Omental fat pad (tissue), 4 donors: ENCODE measurements at places on chromosomes 6 and 20. TPM values are rescaled to one million over a fixed set of nuclear protein-coding genes. Genes with fewer than 3 reads are reported as not detected.

The EDN3 gene
- total RNA-seq: not detected

- DNase-seq: no peak
Observed at GRCh38 chr6:154535147-154535546, 24.7 kb upstream of the CNKSR3 start.

The RGS17 gene
- 7.4 TPM for total RNA-seq

The MAP7 gene
- total RNA-seq: 4.6 TPM

- no peak for DNase-seq
Observed at GRCh38 chr6:133396233-133396983, 155.3 kb downstream of the EYA4 start.

The SOX18 gene
- 7.4 TPM for total RNA-seq

DNA sequence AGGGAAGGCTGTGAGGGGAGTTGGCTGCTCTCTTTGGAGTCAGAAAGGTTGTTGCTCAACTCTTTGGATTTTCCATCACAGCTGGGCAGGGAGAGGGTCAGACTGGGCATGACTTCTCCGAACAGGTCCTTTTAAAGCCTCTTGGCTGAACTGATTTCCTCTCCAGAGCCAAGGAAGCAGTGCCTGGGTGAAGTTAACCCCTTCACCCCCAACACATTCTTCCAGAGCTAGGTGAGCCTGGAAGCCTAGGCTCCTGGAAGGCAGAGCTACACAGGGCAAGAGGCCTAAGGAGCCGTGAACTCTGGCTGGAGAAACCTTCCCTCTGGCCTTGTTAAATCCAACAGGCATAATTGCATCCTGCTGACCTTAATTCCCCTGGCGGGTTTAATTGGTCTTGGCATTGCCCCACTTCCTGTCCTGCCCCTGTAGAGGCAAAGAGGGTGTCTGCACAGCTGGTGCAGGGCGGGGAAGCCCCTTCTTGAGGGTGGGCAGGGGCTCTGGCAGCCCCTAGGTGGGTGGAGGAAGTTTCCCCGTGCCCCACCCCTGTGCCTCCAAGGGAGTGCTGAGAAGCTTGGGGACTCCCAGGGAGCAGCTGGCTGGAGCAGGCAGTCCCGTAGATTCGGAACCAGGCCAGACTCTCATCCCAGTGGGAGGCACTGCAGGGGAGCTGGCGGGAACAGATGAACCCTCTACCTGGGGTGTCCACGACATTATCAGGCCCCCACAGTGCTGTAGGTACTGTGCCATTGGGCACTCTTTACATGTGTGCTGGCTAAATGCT, 3.6 kb upstream of the MYLK2 start:
- no peak for DNase-seq

The C20orf141 gene
- total RNA-seq: not detected
